ENCODE measurements at places on chromosomes 12 and 14.

DNA sequence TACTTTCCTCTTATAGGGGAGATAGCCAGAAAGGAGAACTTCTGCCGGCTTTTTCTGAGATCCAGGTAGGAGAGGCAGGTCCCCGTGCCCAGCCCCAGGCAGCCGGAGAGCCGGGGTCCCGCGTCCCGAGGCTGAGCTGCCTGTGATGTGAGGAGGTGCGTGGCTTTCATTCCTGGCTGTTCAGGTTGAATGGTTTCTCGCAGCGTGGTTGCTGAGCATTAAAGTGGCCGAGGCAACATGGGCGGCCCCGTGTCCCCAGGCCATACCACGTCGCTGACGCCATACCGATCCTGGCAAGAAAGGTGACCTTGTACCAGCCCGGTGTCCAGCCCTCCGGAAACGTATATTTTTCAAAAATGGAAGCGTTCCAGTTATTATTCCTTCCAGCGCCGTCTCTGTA is 116.7 kb upstream of the MYL2 start:
- DNase-seq = no peak

DNA sequence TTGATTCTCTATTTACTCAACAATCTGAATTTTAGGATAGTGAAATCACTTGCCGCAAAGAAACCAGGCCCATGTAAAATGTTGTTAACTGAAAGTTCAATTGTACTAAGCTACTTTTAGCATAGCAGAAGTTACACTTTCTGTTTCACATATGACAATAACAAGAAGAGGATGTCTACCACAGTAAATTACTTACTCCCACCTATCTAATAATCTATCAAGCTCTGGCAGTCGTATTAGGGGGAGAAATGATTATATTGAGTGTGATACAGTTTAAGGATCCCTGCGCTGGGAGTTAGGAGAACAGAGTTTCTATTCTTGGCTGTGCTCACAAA is 66.5 kb upstream of the CAND1 start:
- no peak for DNase-seq

DNA sequence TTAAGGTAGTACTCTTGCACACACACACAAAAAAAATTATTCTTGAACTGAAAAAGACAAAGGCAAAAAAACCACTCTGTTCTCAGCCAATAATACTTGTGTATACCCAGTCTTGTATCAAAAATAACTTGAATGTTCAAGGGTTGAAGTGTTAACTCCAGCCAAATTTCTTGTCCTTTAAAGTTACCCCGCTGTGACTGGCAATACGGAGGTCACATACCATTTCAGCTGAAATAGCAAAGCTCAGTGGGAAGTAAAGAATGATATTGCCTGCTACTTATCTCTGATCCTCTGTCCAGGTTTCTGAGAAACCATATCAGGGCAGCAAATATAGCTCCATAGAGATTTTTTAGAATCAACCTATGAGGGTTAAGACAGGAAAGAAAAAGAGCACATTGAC is 167.4 kb downstream of the C12orf50 start:
- DNase-seq = no peak

GRCh38 chr14:99604766-99605298 is 825 bp upstream of the CCDC85C start:
- DNase-seq = no peak

DNA sequence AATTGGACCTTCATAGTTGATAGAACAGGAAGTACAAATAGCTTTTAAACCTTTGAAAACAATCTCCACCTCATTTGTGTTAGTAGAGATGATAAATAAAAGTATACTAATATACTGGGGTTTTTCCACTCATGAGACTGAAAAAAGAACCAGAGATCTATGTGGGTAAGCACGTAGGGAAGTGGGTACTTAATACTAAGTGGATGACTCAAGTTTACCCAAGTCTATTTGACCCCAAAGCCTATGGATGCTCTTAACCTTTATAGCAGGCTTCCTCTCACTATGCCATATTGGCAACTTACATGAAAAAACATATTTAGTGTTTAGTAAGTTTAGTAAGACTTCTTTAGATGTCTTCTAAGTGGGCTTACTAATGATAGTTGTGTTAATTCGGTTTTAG is 49.2 kb upstream of the CHPT1 start:
- no peak for DNase-seq

Data from stimulated activated CD8-positive, alpha-beta memory T cell treated with anti-CD3 and anti-CD28 coated beads, Interleukin-7, amount 100 ng/mL, for 1 hour (primary cell).